Inflammatory macrophage (primary cell): ENCODE measurements at places on chromosomes 4 and X.

GRCh38 chr4:159284113-159284512, 181.2 kb downstream of the RAPGEF2 start:
- no peak for DNase-seq

DNA sequence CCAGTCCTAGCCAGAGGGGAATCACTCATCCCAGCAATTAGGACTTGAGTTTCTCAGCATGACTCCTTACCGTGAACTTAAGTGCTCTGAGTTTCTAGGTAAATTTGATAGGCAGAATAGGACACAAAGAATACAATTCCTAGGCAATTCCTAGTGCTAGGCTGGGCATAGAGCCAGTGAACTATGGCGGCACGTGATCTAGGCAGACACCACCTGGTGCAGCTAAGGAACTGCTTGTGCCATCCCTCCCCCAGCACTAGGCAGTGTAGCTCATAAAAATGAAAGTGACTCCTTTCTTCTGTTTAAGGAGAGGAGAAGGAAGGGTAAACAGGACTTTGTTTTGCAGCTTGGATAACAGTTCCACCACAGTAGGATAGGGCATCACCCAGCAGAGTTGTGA, 736.3 kb upstream of the PCDH7 start:
- no peak for DNase-seq

DNA sequence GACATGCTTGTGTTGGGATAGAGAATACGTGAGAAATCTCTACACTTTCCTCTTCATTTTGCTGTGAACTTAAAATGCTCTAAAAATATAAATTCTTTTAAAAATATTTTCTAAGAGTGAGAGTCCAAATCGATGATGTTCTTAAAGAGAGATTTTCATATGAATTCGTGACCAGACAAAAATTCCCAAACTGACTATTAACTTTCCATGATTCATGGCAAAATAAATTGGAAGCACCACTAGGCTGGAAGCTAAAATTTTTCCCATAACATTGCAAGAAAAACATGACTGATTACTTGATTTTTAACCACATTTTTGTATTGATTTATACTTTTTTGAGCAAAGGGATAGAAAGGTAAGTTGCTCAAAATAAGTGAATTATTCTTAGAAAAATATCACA, 201.1 kb downstream of the ANTXR2 start:
- no peak for DNase-seq

- DNase-seq, result no peak
Measured at GRCh38 chr4:173651651-173652282, 121.7 kb upstream of the HAND2 start.

DNA sequence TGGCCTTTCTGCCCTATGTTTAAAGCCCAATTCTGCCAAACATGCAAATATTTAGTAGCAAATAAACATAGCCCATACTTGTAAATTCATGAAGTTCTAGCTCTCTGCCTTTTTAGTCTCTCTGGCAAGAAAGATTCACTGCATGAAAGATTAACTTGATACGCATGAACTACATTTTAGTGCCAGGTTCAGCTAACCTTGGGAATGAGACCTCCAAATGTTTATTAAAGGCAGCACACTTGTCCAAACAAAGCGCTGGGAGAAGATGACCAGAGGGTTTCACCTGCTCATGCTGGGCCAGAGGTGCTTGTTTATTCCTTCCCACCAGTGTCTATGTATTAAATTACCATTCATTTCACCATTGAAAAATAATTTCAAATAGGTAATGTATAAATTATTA, 44.5 kb upstream of the IL1RAPL1 start:
- DNase-seq, result no peak

DNA sequence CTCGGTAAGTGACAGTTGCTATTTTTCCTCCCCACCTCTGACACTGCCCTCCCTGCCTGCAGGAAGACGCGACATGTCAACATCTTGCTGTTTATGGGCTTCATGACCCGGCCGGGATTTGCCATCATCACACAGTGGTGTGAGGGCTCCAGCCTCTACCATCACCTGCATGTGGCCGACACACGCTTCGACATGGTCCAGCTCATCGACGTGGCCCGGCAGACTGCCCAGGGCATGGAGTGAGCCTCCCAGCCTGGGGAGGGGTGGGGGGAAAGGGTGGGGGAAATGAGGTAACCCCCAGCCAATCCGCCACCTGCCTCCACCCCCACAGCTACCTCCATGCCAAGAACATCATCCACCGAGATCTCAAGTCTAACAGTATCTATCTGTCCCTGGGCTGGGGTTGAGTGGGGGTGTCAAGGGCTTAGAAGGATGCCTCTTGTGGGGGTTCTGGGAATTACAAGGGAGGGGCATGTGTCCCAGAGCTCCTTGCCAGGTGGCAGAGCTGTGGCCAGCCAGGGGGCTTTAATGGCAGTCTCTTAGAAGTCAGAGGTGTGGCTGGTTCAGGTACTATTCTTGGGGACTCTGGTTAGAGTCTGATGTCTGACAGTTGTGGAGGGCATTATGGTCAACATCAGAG, 7.8 kb downstream of the ARAF start:
- peak; percentile 14 for DNase-seq

DNA sequence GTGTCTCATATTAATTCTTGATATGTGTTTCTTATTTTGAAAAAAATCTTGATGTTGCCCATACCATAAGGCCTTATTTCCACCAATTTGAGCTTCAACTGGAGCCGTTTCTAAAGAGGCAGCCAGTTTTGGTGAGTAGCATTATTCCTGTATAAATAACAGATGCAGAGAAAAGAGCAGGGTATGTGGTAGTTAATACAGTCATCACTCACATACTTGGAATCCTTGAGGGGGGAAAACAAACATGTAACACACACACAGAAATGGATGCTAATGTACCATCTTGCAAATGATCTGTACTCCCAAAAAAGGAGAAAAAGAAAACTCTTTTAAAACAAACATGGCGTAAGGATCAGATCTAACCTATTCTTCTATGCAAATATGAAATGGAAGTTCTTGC, 389.7 kb downstream of the GPM6A start:
- DNase-seq, result no peak

DNA sequence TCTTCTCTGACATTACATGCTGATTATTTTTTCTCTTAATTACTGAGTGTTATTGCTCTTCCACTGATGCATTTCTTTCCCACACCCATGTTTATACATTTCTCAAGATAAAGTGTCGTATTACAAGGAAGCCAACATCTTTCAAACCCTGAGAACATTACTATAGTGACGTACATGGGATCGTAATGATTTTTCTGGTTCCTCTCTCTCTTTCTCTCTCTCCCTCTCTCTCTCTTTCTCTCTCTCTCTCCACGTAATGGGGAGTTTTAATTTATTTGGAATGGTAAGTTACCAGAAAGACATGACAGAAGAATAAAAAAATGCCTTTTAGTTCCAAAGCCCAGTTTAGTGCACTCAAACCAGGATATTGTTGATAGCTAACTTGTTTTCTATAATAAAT, 40.4 kb upstream of the MAPK10 start:
- no peak for DNase-seq
